ENCODE measurements at places on chromosomes 12 and 14. TPM values are rescaled to one million over a fixed set of nuclear protein-coding genes. Genes with fewer than 3 reads are reported as not detected.
A peak's percentile ranks its signal among the peaks of the same experiment; 100 is the strongest.

GRCh38 chr14:93959239-93960107, 16.9 kb downstream of the ASB2 start:
- peak; percentile 94 for DNase-seq

The KCNMB4 gene
- not detected for total RNA-seq

DNA sequence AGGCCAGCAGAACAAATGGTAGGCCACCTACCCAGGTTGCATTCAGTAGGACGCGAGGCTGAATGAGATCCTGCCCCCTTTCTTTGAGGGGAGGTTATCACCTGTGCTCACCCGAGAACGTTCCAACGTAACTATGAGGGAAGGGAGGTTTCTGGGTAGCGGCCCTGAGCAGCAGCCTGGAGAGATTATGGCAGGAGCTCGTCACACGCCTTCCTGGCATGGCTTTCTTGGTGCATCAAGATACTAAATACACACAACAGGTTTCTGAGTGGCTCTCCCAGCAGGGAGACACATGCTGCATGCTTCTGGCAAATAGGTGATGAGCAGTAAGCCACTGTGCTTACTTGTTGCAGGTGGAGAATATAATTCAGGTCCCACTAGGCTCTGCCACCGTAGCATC, 147.7 kb downstream of the CALM1 start:
- DNase-seq = no peak

DNA sequence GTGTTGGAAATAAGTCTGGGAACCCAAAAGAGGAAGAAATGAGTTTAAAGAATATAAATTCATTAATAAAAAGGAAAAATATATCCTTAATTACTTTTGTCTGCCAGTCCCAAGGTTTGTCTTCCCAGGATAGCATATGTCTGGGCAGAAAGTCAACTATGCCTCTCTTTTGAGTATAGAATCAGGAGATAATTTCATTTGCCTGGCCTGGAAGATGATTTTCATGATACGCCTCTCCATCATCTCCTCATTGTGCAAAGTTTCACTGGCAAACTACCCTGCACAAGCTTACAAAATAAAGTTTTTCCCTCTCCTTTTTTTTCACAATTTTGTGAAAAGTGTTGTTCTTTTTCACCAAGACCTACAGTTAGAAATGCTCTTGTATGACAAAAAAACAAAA, 340.8 kb downstream of the EGLN3 start:
- DNase-seq = no peak

GRCh38 chr12:47602325-47602724, 103.5 kb downstream of the RPAP3 start:
- DNase-seq = peak; percentile 24

DNA sequence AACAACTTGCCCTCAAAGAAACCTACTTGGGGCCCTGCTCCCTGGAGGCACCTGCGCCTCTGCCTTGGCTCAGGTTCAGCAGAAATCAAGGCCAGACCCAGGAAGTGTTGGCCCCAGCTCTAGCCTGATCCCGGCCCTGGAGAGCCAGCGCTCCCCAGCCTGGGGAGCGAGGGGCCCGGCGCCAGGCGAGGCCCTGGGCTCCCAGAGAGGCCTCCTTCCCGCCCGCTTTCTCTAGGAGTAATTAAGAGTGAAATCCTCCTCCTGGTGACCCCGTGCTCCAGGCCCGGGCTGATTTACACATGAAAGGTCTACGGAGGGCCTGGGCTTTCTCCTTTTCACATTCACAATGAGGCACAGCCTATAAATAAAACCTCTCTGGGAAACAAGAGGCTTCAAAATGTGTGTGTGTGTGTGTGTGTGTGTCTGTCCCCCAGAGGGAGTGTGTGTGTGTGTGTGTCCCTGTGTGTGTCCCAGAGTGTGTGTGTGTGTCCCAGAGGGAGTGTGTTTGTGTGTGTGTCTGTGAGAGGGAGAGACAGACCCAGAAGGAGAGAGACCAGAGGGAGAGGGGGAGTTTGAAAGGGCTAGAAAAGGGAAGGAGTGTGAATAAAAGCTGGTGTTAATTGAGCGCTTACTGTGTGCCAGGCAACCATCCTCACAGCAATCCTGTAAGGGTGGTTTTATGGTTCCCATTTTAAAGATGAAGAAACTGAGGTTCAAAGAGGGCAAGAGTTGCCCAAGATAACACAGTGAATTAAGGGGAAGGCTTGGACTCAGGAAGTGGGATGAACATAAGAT, 23.8 kb upstream of the COX6A1 start:
- DNase-seq = peak; percentile 61

GRCh38 chr12:227286-227915, 13.4 kb upstream of the SLC6A12 start:
- no peak for DNase-seq

DNA sequence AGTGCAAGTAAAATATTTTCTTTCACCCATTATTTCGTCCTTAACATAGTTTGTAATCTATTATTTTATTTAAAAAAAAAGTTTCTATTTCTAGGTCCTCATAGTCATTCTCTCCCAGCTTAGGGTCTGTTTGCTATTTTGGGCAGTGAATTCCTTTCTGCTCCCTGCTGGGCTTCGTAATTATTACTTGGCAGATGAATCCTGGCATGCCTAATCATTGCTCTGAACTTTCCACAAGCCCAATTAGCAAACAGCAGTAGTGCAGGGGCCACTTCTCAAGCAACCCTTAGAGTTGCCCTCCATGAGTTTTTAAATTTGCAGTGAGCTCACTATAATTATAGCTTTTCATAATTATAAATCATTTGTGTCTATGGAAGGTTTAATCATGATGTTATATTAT, 1378.3 kb upstream of the SEL1L start:
- no peak for DNase-seq

GRCh38 chr14:104546591-104547309, 32.8 kb upstream of the C14orf180 start:
- no peak for DNase-seq

DNA sequence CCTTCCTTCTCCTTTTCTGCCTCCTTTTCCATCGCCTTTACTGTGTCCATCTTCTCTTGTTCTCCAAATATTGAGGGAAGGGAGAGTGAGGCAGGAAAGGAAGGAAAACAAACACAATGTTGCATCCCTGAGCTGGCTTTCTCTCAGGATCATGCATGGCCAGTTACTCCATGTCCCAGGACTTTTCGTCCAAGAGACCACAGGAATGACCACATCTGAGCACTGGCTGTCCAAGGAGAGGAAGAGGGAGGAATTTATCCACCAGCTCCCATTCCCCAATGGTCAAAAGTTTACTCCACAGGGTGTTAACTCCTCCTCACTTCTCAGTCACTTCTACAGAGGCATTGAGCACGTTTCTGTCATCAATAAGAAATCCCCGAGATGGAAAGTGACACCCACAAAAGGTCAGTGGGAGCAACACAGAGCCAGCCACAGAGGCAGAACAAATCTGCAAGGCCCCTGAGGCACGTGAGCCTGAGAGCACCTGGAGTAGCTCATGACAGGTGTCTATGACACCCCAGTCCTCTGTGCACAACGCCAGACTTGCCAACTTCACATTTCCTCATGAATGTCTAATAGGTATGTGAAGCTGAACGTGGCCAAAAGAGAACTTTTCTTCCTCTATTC, 177.3 kb upstream of the NUDT4 start:
- no peak for DNase-seq

DNA sequence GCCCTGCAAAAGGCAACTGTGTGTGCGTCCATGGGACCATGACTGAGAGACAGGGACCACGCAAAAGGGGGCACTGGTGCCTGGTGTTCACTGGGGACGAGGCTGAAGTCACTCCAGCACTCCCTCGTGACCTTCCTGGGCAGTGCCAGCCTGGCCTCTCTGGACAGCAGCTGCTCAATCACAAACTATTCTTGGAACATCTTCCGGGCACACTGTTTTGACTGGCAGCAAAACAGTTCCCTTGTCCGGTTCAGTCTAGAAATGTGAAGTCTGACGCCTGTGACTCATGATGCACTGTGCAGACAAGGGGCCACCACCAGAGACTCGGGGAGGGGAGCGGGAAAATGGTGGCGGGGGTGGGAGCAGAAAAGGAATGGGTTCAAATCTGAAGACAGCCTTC, 20.8 kb downstream of the SNRNP35 start:
- no peak for DNase-seq
